Skin of body (tissue), 3 donors: ENCODE measurements at places on chromosomes 1 and 21. TPM values are rescaled to one million over a fixed set of nuclear protein-coding genes. Genes with fewer than 3 reads are reported as not detected.
A peak's percentile ranks its signal among the peaks of the same experiment; 100 is the strongest.

Gene H6PD
- 32.6 TPM for total RNA-seq

Gene LEPROT
- 45.6 TPM for total RNA-seq

Gene CHIA
- total RNA-seq, result 0.20 TPM

Gene ERO1B
- 7.3 TPM for total RNA-seq

Gene NFASC
- total RNA-seq, result 1.4 TPM

Gene TNFRSF9
- 0.20 TPM for total RNA-seq

Gene GSTM5
- 12.3 TPM for total RNA-seq

Gene CRNN
- total RNA-seq, result 4.3 TPM

- no peak for DNase-seq
These were observed 11.7 kb downstream of the CCNL2 start for GRCh38 chr1:1387098-1388077.

DNA sequence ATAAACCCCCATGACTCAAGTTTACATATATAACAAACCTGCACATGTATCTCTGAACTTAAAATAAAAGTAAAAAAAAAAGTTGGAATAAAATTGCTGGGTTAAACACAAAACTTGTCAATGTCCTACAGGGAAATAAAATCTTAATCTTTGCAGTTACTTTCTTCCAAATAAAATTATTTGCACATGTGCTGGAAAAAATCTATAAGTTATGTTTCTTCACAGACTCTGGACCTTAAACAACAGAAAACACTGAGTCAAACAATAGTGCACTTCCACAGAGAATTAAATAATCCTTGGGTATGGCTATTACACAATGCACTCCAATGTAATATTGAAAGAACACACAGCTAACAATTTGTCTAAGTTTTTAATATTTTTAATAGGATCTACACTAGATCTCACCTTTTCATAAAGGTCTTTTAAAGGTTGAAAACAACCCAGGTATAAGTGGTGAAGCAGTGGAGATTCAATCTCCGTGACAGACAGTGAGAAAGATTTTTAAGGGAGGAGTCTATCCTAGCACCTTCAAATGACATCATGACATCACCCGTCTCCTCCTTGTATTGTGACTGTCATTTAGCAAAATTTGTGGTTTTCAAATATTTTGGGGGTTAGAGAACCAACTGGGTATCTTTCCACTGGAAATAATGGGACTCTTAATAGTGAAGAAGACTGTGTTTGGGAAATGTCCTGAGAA, 25.2 kb upstream of the FGGY start:
- peak; percentile 36 for DNase-seq

GRCh38 chr1:45551684-45552083, 1.1 kb downstream of the AKR1A1 start:
- no peak for DNase-seq

GRCh38 chr1:240255922-240256321, 164.2 kb downstream of the FMN2 start:
- DNase-seq, result no peak

- DNase-seq, result no peak
These were observed 6.2 kb upstream of the BMP8A start for GRCh38 chr1:39485046-39485803.

- DNase-seq, result no peak
These were observed 351.1 kb downstream of the CAMTA1 start for GRCh38 chr1:7136166-7136953.

GRCh38 chr1:26581287-26581651, 51.7 kb downstream of the RPS6KA1 start:
- no peak for DNase-seq

DNA sequence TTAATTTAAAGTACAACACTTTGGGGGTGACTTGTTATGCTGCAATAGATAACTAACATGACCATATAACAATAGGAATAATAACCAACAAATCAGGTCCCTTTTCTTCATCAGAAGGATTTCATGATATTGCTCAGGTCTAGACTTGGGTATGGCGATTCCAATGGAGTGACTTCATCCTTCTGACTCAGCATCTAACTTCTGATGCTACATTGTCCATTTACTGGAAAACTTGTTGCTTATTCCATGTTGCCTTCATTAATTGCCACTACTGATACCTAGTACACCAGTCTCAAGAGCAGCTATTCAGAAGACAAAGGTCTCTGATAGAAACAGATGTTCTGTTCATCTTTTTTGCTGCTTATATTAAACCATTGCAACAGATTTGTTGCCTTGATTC, 324.3 kb downstream of the TGFB2 start:
- no peak for DNase-seq

GRCh38 chr1:62274496-62275485, 44.4 kb downstream of the KANK4 start:
- DNase-seq, result peak; percentile 87

DNA sequence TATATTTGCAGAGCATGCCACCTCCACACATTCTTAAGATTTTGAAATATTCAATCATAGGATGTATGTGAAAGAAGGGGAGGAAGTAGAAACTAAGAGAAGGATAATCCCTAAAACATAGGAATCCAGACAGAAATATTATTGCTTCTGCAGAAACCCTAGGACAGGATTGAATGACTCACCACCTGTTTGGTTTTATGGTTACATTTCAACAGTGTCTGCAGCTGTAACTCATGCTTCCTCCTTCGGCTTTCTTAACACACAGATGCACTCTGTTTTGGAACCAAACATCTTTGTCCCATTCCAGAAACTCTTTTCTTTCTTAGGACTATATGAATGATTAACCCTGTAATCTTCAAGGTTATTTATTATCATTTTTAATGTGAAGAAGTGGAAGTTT, 20.7 kb downstream of the RGS7 start:
- no peak for DNase-seq

GRCh38 chr1:178921499-178921898, 50.6 kb upstream of the ANGPTL1 start:
- DNase-seq, result no peak

DNA sequence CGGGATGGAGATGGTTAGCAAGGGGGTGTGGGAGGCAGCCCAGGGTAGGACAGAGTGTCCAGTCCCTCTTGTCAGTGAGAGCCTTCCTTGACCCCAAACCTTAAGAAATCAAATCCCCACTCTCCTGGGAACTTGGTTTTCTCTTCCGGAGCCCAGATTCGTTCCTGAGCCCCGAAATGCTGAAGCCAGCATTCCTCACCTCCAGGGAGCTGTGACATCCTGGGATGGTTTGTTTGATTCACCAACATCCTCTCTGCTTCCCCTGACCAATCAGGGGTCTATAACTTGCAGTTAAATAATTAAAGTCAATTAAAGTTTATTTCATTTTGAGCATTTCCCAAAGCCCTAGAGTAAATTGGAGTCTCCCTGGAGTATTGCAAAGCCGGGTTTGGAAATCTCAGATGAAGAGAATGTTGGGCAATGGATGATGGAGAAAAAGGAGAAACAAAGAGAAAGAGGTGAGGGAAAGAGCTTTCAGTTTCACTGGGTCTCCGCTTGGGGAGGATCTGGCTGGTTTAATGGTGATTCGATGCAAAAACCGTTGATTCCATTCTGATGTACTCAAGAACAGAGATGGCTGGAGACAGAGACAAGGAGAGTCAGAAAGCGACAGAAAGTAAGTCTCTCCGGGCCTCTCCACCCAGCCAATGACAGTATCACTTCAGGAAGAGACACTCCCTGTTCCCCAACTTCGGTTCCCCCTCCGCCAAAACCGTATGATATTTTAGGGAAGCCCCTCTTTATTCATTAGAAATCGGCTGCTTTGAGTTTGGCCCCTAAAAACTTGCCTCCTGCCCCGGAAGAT, 12.8 kb upstream of the ALX3 start:
- DNase-seq, result no peak

GRCh38 chr1:11331036-11331944, 58.3 kb downstream of the UBIAD1 start:
- no peak for DNase-seq

GRCh38 chr1:77333501-77333900, 51.7 kb downstream of the AK5 start:
- DNase-seq, result no peak

GRCh38 chr1:5920201-5920600, 72.0 kb downstream of the NPHP4 start:
- no peak for DNase-seq

DNA sequence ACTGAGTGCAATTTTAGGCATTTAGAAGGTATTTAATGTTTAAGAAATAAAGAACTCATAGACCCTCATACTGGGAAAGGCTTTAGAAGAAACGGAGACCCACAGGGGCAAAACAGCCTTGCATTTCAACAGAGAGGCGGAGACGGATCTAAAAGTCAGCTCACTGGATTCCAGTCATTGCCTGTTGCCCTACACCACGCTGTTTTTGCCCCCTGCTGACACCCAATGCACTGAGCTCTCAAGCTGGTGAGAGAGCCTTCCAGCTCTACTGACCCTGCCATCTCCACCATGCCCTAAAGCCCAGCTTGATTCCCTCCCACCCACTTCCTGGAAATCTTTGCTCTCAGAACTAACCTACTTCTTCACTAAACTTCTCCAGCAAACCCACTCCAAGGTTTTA, 7.2 kb upstream of the TRAF3IP3 start:
- DNase-seq, result no peak

GRCh38 chr1:174352117-174352516, 95.6 kb upstream of the GPR52 start:
- no peak for DNase-seq

DNA sequence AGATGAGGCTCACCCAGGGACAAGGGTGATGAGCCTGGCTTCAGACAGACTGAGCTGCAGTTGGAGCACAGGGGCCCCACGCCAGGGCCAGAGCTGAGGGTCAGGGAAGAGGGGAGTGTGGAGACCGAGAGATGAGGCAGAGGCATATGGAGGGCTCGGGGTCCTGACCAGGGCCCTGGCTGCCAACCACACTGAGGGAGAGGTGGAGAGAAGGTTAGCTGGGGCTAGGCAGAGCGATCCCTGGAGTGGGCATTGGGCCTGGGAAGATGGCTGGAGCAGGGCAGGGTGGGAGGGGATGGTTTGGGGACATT, 8.0 kb downstream of the PEAR1 start:
- DNase-seq, result no peak

DNA sequence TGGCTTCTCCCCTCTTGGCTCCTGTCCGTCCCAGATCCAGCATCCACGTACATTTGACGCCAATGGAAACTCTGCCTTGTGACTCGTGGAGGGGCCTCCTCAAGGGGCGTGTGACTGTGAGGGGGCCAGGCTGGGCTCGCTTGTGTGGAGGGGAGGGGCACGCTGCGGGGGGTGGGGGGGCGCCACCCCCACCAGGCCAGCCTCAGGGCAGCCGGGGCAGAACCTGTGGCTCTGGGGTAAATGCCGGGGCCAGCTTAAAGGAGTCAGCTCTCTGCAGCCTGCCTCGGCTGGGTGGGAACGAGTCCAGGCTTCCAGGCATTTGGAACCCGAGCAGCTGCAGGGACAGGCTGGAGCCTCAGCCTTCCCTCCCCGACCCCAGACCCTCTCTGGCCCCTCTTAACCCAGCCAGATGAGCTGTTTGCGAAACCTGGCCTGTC, 94.1 kb downstream of the SIK1 start:
- no peak for DNase-seq
